Temporal lobe (tissue), 4 donors: ENCODE measurements at places on chromosomes 13 and 19. TPM values are rescaled to one million over a fixed set of nuclear protein-coding genes. Genes with fewer than 3 reads are reported as not detected.

The CAPNS1 gene
- total RNA-seq: 78.7 TPM

The TMEM259 gene
- 30.2 TPM for total RNA-seq

The FFAR3 gene
- total RNA-seq: under 0.01 TPM

The PLPPR3 gene
- total RNA-seq: 72.0 TPM

The CPB2 gene
- total RNA-seq: not detected

The ZNF136 gene
- total RNA-seq: 21.1 TPM

The CPT1C gene
- total RNA-seq: 40.6 TPM

The GRIN3B gene
- under 0.01 TPM for total RNA-seq

The CBARP gene
- 6.4 TPM for total RNA-seq

The LDLR gene
- total RNA-seq: 18.9 TPM

The ATP13A1 gene
- total RNA-seq: 24.6 TPM

The IFT88 gene
- total RNA-seq: 20.2 TPM

The PEAK3 gene
- total RNA-seq: under 0.01 TPM

The ARRDC5 gene
- total RNA-seq: not detected

The ZNF653 gene
- 9.3 TPM for total RNA-seq

The TMEM150B gene
- total RNA-seq: not detected

The EHD2 gene
- 2.0 TPM for total RNA-seq

The ZNF625 gene
- 17.9 TPM for total RNA-seq

The ATP4B gene
- total RNA-seq: not detected

The C19orf85 gene
- not detected for total RNA-seq

The ETV2 gene
- total RNA-seq: not detected

The SMAD9 gene
- 14.8 TPM for total RNA-seq

The GNG7 gene
- total RNA-seq: 7.4 TPM

The TJP3 gene
- total RNA-seq: under 0.01 TPM

The ZNF583 gene
- total RNA-seq: 25.1 TPM

The MIA gene
- total RNA-seq: 0.74 TPM

The ATP1A3 gene
- total RNA-seq: 200 TPM

The NKPD1 gene
- total RNA-seq: 0.49 TPM

The PROZ gene
- total RNA-seq: not detected

The DHX34 gene
- 8.6 TPM for total RNA-seq

The CBLC gene
- not detected for total RNA-seq

The WTIP gene
- 13.0 TPM for total RNA-seq

The KIR2DL4 gene
- total RNA-seq: not detected

The TEX29 gene
- total RNA-seq: not detected

The NMRK2 gene
- not detected for total RNA-seq

The CGB5 gene
- not detected for total RNA-seq

The ZFP14 gene
- total RNA-seq: 39.3 TPM

The SIGLEC11 gene
- under 0.01 TPM for total RNA-seq

The FPR2 gene
- not detected for total RNA-seq

The TUBA3C gene
- not detected for total RNA-seq

The DCLK1 gene
- 256 TPM for total RNA-seq

The KLK14 gene
- not detected for total RNA-seq

The EID2B gene
- total RNA-seq: 12.8 TPM

The SPINT2 gene
- total RNA-seq: 60.0 TPM

The KRTDAP gene
- 0.49 TPM for total RNA-seq

The KMT2B gene
- 11.6 TPM for total RNA-seq

The MAB21L1 gene
- 0.49 TPM for total RNA-seq

The PDE4C gene
- total RNA-seq: 1.2 TPM

The DAZAP1 gene
- total RNA-seq: 25.8 TPM

The ZNF492 gene
- 1.5 TPM for total RNA-seq

The C19orf67 gene
- total RNA-seq: not detected

The POU4F1 gene
- total RNA-seq: under 0.01 TPM
